Right ventricle myocardium inferior (tissue), 1 donor: ENCODE measurements at places on chromosomes 11 and 22. TPM values are rescaled to one million over a fixed set of nuclear protein-coding genes. Genes with fewer than 3 reads are reported as not detected.

OR4D5 gene
- total RNA-seq = not detected

NPAS4 gene
- not detected for total RNA-seq

MYRF gene
- total RNA-seq = 0.30 TPM

SPDYC gene
- not detected for total RNA-seq

BCO2 gene
- 155 TPM for total RNA-seq

LRRC75B gene
- 6.5 TPM for total RNA-seq

SCN4B gene
- total RNA-seq = 12.6 TPM

YPEL1 gene
- 4.4 TPM for total RNA-seq

STX3 gene
- total RNA-seq = 8.4 TPM

GPR83 gene
- total RNA-seq = 0.22 TPM

MYOD1 gene
- 0.27 TPM for total RNA-seq

TMEM86A gene
- total RNA-seq = 4.6 TPM
